ENCODE measurements at places on chromosomes 4 and X. TPM values are rescaled to one million over a fixed set of nuclear protein-coding genes. Genes with fewer than 3 reads are reported as not detected.

DNA sequence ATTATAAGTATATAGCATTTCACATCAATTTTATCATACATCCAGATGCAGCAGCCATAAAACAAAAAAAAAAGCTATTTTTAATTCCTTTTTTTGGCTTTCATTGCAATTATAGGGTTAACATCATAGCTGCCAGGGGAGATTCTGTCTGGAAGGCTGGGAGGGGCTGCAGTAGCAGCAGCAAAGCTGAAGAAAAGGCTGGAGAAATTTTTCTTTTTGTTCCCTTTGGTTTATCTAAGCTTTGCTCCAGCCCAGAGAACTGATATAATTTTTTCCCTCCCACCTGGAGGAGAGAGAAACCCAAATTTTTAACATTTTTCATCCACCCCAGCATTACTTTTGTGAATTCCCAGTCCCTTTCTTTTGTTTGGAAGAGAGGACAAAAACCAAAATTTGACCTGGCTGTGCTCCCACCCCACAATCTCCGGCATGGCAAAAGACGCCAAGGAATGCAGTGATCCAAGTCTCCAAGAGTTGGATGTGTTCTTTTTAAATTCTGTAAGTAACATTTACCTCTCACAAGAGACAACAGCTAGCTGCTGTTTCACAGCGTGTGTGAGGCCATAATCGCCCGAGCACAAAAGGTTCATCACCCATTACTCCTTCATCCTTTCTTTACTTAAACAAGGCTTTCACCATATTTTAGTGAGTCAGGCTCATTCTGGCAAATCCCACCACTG, 25.1 kb upstream of the FAM156A start:
- DNase-seq, result no peak

DNA sequence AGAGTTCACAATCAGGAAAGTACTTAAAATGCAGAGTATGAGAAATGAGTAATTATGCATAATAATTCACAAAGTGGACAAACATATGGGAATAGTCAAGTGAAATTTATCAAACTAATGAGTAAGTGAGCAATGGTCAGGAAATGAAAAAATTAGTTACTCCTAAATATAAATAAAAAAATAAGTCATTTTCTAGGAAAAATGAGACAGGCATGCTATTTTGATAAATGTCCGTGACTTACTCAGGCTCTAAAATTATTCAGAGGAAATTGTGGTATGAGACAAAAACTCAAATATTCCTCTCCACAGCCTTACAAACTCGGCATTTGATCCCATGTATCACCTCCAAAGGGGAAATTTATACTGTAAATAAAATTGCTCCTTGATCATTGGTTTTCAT, 181.2 kb downstream of the COX18 start:
- no peak for DNase-seq

- DNase-seq, result no peak
These were observed 14.1 kb downstream of the COX18 start for GRCh38 chr4:73055241-73055897.

- no peak for DNase-seq
These were observed 457.2 kb downstream of the GALNTL6 start for GRCh38 chr4:172270397-172270796.

Gene CT83
- not detected for total RNA-seq

GRCh38 chr4:17780501-17781299, 721 bp downstream of the FAM184B start:
- no peak for DNase-seq

GRCh38 chrX:50860518-50860917, 46.5 kb upstream of the SHROOM4 start:
- DNase-seq, result no peak

- no peak for DNase-seq
These were observed 509.6 kb upstream of the FAM241A start for GRCh38 chr4:111635646-111636045.

GRCh38 chr4:161496-162284, 37.4 kb downstream of the ZNF718 start:
- no peak for DNase-seq

DNA sequence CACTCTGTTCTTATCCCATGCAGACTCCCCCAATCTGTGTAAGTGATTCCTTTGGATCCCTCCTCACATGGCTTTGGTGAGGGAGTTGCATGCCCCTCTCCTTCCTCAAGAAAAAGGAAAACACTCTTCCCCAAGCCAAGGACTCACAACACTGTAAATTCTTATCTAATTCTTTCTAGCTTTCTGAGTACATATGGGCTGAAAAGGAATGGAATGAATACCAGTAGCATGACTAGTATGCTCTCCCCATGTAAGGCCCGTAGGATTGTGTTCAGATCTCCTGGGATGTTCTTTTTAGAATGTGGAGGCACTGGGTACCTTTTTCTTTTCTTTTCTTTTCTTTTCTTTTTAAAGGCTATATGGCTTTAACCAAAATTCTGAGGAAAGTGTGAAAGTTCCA, 17.0 kb upstream of the MAGED1 start:
- DNase-seq, result no peak

- no peak for DNase-seq
These were observed 74.9 kb downstream of the MAB21L2 start for GRCh38 chr4:150656891-150657290.

DNA sequence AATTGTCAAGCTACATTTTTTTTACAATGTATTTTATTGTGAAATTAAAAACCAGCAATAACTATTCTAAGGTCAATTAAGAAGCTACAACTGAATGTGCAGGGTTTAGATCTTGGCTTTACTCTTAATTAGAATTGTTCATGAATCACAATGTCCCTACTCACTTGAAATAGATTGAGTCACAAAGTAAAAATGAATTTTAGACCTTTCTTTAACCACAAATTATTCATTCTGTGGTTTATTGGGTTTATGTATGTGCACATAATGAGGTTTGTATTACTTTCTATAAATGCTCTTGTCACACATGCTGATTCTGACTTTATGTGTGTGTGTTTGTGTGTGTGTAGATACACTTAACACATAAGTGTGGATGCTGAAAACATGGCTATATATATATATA, 647.0 kb upstream of the AADAT start:
- DNase-seq, result no peak

Gene CHRNA9
- total RNA-seq, result not detected

Gene FRAS1
- not detected for total RNA-seq

DNA sequence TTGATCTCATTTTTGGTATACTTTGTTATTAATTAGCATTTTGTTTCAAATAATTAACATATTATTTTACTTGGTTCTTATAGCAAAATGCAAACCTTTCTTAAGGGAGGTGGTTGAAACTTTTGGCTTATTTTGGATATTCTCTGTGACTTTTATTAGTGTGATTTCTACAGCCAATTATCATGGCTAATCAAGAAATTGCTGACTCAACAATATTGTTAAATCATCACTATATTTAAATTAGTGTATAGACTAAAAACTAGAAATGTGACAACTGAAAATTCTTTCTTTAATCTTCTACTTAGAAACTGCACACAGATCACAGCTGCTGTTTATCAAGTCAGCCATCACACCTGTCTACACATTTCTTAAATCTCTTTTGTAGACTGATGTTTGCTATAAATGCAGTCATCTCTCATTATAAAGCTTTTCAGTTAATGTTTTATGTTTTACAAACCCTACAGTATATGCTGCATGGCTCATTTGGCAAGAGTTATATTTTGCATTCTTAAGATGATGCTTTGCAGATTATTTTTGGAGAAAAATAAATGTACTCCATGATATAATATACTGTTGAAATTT, 389.8 kb upstream of the PCDH10 start:
- DNase-seq, result no peak

Gene XAGE1A
- total RNA-seq, result not detected

- DNase-seq, result no peak
These were observed 1443.5 kb downstream of the FAM133A start for GRCh38 chrX:95117556-95117955.
